ENCODE measurements at places on chromosomes 16 and 17.

- no peak for DNase-seq
These were observed 228.7 kb upstream of the GOT2 start for GRCh38 chr16:58962811-58963210.

- DNase-seq, result peak; percentile 63
These were observed 2.5 kb downstream of the TTLL6 start for GRCh38 chr17:48814504-48814903.

- no peak for DNase-seq
These were observed 71.0 kb downstream of the GRIN2A start for GRCh38 chr16:10111156-10111761.

DNA sequence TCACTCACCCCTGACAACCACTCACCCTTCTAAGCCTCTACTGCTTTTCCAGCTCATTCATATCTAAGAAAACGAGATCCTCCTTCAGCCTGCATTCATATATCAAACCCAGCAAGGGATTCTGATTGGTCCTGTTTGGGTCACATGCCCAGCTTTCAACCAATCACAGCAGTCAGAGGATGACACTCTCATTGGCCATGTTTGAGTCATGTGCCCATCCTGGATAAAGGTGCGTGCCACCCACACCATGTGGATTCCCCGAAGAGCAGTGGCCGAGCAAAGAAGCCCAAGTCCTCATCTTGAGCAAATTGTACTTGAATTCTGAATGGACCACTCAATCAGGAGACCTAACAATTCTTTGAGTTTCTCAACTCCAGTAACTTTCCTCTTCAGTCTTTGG, 45.0 kb downstream of the SCNN1G start:
- DNase-seq, result no peak

GRCh38 chr17:51322390-51323029, 62.2 kb downstream of the UTP18 start:
- DNase-seq, result peak; percentile 3

DNA sequence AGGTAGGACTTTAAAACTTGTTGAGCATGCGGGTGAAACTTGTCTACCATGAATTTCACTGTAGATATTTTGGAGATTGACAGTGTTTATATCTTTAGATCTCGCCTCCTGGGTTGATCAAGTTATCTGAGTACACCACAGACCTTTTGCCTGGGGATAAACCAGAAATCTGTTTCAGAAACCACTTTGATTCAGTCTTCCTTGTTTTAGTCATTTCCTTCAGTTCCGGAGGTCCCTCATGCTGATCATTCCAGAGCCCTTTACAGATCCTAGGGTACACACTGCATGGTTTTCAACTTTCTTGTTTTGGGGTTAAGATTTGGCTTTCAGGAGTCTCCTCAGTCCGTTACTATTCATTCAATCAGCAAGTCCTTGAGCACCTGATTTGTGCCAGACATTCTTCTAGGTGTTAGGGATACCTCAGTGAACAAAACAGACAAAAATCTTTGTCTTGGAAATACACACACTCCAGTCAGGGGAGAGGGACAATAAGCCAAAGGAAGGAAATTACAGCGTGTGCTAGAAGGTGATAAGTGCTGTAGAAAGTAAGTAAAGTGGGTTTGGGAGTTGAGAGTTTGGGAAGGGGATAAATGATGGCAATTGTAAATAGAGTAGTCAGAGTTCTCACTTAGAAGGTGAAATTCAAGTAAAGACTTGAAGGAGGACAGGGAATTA, 12.2 kb downstream of the NOD2 start:
- DNase-seq, result no peak

GRCh38 chr16:78096386-78096785, 3.1 kb upstream of the WWOX start:
- no peak for DNase-seq

DNA sequence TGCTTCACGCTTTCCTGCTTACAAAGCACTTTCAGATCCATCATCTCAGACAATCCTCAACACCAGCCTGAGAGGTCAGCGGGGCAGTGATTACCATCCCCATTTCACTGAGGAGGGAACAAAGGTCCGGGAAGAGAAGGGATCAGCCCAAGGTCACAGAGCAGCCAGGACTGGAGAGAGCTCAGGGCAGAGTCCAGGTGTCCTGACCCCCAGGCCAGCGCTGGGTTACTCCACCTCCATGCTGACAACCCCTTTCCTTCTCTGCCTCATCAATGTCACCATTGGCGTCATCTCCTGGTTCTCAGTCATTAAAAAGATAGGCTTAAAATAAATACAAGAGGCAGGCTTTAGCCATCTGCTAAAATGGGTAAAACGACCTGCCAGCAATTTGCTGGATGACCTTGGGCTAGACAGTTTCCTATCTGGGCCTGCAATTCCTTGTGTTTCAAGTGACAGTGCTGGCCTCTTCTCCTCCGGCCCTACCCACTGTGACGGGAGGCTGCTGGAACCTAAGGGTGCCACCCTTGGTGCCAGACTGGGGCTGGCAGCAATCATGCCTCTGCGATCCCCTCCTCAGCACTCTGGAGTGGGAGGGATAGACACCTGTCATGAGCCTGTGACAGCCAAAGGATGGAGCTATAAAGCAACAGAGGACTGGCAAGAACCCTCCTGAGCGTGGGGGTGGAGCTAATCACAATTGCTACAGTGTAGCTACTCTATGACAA, 79.5 kb upstream of the CCL1 start:
- no peak for DNase-seq

DNA sequence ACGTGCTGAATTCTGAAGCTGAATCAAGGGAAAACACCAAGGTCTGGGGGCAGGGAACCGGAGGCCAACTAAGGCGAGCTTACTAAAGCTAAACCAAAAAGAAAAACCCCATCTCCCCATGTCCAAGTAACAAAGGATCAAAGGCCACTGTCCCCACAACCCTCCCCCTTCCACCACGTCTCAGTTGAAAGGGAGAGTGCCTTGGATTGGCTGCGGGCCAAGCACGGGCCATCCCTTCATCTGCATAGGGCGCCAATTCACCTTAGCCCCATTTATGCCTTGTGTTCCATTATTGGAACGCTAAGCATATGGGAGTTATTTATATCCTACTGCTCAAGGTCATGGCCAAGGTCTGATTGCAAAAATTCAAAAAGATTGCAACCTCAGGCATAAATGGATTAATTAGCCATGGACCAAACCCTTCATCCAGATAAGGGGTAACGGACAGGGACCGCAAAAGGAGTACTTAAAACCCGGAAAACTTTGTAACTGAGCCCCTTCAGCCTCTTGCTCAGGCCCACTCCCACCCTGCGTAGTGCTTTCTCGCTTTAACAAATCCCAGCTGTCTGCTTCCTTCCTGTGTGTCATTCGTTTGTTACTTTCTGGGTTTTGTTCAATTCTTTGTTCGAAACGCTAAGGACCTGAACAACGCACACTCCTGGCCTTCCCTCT, 740 bp upstream of the ATP6V0D1 start:
- DNase-seq, result peak; percentile 33

DNA sequence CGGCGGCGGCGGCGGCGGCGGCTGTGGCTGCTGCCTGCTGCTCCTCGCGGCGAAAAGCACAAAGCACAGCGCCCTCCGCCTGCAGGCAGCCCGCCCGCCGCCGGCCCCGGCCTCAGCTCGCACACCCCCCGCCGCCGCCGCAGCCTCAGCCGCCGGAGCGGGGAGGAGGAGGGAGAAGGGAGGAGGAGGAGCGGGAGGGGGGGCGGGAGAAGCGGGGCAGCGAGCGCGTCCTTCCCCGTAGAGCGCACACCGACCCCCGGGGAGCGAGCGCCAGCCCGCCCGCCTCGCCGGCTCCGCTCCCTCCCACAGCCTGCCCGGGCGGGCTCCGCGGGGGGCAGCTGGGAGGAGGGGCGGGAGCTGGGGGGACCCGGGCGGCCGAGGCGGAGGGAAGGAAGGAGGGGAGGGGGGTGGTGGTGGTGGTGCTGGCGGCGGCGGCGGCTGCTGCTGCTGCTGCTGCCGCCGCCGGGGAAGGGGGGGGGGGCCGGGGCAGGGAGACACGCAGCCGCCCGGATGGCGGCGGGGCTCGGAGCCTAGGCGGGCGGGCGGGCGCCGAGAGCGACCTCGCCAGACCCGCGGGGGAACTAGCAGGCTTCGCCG, at the start of gene UBTF:
UBTF (minus strand) TSS at position 60 of the 597 bp plus-strand sequence. CDS start 1,446 bp downstream, outside the sequence.
- DNase-seq, result peak; percentile 77

DNA sequence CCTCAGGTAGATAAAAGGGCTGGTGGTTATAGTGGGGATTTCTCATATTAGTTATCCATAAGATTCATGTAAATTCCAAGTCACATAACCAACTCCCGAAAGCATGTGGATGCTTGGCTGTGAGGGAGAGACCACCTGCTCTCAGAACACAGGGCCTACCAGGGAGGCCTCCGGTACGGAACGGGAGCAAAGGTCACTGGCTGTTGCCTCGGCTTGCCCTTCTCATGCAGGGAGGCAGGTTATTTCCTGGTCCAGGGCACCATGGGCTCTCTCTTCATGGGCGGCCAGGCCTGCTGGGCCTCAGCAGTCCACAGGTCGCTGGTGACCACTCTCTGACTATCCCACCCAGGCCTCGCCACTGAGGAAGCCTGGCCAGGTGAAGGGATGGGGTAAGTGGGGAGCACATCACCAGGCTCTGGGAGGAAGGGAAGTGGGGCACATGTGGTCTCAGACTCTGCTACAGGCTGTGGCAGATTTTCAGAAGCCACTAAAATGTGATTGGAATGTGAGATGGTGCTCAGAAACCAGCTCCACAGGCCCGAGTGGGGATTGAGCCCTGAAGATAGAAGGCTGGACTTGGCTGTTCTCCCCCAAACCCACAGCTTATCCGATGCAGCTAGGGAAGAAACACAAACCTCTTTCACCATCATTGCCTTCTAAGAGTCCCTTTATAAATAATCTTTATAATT, 45.4 kb downstream of the HNF1B start:
- no peak for DNase-seq

- no peak for DNase-seq
These were observed 27.0 kb downstream of the CLUH start for GRCh38 chr17:2684549-2684948.

DNA sequence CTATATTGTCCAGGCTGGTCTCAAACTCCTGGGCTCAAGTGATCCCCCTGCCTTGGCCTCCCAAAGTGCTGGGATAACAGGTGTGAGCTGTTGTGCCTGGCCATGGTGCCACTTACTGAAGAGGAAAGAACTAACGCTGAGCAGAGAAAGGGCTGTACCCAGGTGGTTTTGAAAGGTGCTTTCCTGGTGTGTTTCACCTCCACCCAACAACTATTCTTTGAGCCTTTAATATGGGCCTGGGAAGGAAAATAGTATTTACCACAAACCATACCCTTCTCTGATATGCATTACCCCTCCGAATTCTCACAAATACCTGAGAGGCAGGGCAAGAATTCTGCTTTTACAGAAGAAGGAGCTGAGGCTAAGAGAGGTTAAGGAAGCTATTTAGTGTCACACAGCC, 24.8 kb downstream of the KPNA2 start:
- no peak for DNase-seq

DNA sequence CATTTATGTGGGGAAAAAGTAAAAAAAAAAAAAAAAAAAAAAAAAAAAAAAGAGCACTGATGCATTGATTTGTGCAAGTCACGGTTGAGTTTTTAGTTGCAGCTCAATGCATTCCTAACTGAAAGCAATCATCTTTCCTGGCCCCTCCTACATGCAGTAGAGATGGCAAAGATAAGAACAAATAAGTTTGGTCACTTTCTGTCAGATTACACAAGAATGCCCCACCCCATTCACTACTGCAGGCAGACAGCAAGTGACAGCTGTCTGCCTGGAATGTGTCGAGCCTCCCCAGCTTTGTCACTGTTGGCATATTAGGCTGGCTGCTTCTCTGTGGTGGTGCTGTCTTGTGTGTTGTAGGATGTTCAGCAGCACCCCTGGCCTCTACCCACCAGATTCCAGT, 243.5 kb downstream of the FOXL1 start:
- no peak for DNase-seq

DNA sequence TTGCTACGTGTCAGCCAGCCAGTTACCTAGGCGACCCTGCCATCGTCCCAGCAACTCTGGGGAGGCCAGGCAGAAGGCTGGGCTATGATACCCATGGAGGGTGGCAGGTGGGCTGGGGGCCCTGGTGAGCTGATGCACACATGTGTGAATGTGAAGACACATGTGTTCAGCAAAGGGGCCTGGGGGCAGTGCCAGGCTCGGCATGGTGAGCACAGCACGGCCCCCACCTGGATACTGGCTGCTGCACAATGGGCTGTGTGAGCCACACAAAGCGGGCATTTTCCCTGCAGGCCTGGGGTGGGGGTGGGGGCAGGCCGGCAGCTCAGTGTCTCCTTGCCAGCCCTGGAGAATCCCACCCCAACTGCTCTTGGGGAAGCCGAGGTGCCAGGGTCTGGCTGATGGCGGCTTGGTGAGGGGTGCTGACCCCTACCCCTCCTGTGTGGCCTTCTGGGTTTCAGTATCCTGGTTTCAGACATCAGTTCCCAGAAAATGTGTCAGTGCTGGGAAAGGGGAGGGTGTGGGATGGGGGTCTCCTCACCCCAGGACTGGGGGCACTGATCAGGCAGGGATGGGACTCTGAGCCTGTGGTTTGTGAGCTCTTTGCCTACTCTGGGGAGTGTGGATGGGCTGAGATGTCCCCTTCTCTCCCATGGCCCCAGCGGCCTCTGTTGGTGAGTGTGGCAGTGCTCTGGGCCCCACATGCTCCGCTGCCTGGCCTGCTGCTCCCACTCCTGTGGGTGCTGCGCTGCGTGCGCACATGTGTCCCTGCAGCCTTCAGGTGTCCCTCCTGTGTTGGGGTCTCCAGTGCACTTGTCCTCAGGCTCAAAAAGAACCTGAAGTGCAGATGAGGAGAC, 5.1 kb downstream of the LLGL1 start:
- no peak for DNase-seq

- no peak for DNase-seq
These were observed 62.6 kb downstream of the CPPED1 start for GRCh38 chr16:12740986-12741610.

GRCh38 chr16:67389911-67390815, 3.1 kb downstream of the TPPP3 start:
- peak; percentile 9 for DNase-seq

GRCh38 chr17:17815062-17815406, 21.8 kb downstream of the SREBF1 start:
- no peak for DNase-seq

DNA sequence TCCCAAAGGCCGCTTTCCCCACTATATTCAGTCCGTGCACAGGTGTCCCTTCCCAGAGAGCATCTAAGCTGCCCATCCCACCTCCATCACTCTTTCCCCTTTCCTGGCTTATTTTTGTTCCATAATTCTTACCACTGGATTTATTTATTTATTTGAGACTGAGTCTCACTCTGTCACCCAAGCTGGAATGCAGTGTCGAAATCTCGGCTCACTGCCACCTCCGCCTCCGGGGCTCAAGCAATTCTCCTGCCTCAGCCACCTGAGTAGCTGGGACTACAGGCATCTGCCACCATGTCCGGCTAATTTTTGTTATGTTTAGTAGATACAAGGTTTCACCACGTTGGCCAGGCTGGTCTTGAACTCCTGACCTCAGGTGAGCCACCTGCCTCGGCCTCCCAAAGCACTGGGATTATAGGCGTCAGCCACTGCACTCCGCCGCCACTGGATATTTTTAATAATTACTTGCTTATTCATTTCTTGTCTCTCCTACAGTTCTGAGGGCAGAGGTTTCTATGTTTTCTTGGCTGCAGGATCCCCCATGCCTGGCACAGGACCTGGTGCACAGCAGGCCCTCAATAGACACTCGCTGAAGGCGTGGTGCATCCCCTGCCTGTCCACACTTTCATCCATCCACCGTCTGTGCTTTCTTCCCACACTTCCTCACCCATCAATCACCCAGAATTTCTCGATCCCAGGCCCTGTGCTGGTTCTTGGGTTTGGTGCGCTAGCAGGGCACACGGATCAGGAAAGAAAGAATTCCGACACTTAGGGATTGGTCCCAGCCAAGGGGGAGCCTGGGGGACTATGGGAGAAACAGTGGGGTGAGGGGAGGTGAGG, 9.9 kb upstream of the ADGRG1 start:
- DNase-seq, result no peak

Data from CD4-positive, alpha-beta T cell treated with Interleukin-4 for 4 hours (primary cell).